T47D (cell line): ENCODE measurements at places on chromosomes 1 and 21.

DNA sequence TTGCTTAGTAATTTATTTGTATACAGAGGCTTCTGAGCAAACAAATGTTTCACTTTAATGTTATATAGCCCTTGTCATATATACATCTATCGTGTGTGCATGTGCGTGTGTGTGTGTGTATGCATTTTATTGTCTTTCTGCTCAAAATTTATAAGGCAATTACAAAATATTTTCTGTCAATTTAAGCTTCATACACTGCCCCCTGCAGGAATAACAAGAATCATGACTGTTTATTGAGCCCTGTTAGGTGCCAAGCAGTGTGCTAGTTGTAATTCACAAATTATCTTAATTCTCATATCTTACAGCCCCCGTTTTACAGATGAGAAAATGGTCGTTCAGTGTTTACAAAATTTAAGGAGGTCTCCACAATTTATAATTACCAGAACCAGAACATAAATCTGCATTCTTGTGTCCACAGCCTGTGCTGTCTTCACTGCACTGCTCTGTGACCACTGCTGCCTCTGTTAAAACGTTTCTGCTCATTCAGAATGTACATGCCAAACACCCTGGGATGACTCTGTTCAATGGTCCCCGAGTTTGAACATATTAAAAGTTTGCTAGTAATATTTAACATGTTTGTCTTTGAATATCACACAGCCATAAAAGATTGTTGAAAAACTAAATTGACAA is 181.3 kb downstream of the ATP6V1G3 start:
- DNase-seq = no peak

- no peak for DNase-seq
These were observed 71.2 kb downstream of the CHRM3 start for GRCh38 chr1:239457491-239458143.

DNA sequence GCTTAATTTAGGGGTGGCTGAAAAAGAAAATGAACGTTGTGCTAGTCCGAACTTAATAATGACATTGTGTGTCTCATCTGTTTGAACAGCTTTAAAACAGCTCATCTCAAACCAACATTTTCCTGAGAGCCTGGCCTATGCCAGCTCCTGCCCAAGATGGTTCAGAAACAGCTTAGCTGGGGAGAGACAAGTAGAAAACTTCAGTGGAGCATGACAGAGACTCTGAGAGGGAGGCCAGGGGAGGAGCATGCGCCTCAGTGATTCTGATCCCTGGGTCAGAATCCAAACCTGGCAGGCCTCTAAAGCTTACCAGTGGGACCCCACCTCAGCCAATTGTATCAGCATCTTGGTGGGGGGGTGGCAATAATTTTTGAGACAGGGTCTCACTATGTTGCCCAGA is 99.3 kb downstream of the TAS1R2 start:
- DNase-seq = no peak

DNA sequence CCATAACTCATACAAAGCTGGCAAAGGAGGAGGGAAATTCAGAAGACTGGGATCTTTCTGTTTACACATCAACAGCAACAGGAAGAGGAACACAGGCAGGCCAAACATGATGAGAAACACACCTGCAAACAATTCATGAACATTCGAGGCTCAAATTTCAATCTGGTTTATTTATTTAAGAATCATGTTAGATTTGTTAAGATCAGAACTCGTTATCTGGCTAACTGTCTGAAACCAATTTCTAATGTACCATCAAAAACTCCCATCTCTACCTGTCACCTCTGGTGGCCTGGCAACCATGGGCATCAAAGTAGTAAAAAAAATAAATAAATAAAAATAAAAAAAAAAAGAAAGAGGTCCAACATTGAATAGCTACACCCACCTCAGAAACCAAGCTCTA is 9.8 kb downstream of the LBR start:
- DNase-seq = no peak

DNA sequence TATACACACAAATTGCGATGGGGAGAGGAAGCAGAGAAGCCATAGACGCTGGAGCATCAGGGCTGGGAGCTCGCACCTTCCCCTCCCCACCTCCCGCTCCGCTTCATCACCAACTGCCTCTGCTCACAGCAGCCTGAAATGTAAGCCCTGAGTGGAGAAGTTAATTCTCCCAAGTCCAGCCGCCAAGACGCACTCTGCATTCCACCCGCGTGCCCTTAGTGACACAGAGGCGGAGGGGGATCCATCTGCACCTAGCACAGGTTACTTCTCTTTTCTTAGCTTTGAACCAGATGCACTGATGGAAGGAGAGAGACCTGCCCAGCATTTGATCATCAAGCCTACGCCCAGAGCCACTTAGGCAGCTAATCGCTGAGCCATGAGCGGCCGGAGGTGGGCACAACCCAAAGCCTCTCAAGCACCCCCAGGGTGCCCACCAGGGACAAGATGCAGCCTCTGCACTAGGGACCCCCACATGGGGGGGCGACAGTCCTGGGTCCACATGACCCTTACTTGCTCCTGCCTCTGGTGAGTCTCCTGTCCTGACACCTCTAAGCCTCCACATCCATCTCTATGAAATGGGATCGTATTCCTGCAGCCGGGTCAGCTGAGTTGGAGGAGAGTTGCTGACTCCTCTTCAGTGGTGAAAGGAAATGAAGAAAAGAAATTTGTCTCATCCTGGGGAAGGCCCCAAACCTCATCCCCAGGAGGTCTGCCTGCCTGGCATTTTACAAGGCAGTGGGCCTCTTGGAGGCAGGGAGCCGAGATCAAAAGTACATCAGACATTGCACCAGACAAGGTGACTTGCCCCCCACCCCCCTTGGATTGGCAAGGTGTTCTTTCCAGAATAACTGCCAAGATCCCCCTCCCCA is 316.2 kb downstream of the MATN1 start:
- no peak for DNase-seq

DNA sequence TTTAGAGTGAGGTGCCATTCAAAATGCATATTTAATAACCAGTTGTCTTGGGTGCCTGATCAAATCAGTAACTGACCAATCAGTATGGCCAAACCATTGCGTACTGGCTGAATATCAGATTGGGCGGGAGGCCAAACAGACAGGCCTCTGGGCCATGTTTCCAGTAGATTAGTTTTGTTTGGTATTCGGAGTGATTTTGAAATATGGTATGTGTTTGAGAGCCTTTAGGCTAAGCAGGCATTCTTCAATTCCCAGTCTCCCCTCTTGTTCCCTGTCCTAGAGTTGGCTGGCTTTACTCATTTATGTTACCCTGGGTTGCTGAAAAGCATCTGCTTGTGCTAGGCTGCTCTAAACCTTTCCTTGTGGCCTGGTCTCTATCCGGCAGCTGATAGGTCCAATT is 80.1 kb downstream of the BACH1 start:
- DNase-seq = peak; percentile 28

DNA sequence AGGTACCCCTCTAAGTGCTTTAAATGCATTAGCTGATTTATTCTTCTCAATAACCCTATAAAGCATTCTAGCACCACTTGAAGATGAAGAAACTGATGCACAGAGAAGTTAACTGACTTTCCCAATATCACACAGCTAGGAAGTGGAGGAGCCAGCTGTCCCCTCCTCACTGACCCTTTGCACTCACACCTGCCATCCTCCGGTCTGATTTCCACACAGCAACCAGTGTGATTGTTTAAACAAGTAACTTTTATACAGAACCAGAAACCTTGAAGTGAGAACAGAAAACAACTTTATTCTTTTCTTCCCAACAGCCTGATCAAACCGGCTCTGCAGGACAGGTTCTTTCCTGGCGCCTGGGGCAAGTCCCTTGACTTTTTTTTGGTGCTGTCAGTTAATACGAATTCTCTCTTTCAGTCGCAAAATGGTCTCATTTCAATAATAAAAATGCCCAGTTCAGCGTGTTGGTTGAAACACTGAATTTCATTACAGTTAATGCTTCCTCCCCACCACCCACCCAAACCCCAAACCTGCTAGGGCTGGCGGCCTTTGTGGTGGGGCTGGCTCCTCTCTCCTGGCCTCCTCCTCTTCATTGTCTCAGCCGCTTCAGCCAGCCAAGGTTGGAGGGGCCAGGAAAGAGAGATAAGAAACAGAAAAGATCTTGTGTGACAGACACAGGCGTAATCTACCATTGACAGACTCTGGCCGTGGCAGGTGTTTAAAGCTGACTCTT is 26.4 kb upstream of the EEIG2 start:
- peak; percentile 77 for DNase-seq

DNA sequence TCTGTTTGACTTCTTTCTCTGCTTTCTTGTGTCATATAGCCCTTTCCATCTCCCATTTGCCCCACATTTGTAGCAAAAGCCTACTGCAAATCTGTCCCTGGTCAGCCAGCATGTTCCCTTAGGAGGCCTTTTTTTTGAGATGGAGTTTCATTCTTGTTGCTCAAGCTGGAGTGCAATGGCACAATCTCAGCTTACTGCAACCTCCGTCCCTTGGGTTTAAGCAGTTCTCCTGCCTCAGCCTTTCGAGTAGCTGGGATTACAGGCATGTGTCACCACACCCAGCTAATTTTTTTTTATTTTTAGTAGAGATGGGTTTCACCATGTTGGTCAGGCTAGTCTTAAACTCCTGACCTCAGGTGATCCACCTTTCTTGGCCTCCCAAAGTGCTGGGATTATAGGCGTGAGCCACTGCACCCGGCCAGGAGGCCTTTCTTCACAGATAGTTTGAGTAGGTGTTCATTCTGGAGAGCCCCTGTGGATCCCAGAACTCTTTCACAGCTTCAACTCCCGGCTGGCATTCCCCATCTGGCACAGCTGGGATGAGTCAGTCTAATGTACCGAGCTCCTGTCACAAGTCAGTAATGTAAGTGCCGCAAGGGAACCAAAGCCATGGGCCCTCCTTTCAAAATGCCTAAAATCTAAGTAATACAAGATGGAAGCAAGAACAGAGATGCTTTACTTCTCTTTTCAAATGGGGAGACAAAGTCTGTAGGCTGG is 9.4 kb upstream of the NHLH1 start:
- no peak for DNase-seq

GRCh38 chr1:155698382-155699038 is 9.6 kb downstream of the DAP3 start:
- no peak for DNase-seq

DNA sequence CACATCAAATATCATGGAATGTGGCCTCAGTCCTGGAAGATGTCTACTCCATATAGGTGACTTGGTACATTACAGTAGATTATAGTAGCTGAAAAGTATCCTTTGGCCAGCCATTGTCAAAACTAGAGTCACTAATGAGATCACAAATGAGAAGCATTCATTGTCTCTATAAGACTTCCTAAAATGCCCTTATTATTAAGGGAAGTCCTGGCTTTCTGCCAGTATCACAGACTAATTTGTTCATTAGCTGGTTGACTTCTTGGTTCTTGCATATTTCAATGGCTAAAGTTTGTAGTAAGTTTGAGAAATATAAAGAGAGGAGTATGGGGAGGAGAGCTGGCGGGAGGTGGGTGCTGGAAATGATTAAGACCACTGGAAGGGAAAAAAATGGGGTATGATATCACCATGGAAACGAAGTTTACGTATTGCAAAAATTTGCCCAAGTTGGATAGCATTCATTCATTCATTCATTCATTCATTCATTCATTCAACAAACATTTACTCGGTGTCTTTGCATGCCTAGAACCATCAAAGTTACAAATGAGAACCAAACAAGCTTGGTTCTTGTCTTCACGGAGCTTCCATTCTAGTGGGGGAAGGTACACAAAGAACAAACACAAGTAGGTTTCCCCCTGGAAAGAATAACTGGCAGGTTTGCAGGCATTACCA is 11.7 kb upstream of the B3GALNT2 start:
- no peak for DNase-seq

- DNase-seq = no peak
These were observed 16.1 kb upstream of the LYST start for GRCh38 chr1:235882816-235883215.

DNA sequence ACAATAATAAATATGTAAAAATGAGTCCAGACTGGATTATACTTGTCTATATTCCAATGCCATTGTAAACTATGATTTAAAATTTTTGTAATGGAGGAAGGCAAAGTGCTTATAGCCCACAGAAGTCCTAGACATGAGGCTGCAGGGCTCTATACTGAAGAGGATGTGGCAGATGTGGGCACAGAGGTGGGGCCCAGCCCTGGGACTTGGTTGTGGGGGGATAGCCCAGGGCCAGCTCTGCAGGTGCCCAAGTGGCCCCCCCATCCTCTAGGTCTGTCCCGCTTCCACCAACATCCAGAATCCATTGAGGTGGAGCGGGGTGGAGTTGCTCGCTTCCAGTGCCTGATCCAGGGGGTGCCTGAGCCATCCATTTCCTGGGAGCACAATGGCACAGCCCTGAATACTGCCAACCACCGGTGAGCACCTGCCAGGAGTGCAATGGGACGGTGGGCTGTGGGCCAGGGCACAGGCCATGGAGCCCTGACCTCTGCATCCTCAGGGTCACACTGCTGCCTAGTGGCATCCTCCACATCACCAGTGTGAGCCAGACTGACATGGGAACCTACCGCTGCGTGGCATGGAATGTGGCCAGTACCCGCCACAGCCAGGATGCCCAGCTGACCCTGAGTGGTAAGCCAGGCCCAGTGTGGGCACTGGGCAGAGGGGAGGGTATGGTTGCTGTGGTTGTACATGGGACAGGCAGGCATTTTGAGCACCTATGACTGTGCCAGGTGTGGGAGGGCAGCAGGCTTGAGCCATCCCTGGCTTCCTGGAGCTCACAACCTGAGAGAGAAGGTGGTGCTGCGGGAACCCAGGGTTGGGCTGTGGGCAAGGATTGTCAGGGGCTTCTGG is 21.0 kb downstream of the SLC27A3 start:
- DNase-seq = no peak

GRCh38 chr1:145985502-145986439 is 10.6 kb downstream of the TXNIP start:
- peak; percentile 64 for DNase-seq

DNA sequence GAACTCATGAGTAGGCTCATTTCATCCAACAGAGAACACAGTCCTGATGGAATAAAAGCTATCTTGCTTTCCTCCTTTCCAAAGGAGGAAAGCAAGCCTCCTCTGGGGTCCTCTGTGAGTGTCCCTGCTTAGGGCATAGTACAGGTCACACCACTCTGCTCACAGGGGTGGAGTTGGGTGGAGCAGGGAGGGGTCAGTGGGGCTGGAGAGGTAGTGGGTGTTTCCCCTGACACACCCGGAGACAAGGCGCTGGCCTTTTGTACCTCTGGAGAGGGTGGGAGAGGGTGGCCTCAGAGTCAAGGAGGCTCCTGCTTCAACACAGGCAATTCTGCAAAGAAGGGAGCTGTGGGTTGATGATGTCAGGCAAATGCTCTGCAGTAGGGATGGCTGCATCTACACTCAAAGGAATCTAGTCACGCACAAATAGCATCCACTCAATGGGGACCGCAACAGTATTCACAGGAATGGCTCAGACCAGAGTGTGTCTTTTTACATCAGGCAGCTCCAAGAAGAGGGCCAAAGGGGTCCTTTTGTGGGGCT is 58.6 kb upstream of the PLXNA2 start:
- no peak for DNase-seq

DNA sequence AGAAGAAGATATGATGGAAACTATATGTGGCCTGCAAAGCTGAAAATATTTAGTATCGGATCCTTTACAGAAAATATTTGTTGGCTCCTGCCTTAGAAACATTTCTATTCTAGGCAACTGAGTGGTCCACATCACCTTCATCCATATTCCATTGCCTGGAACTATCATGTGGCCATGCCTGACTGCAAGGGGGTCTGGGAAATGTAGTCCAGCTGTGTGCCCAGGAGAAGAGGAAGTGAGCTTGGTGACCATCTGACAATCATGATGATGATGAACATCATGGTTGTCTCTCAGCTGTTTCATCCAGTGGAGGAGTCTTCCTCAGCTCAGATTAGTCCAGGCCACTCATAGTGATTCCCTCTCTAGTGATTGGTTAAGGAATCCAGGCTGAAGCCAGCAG is 61.8 kb upstream of the IFNLR1 start:
- DNase-seq = no peak

- DNase-seq = no peak
These were observed 90.7 kb upstream of the CSF3R start for GRCh38 chr1:36573445-36573844.
